ENCODE measurements at places on chromosomes 2 and 18.

GRCh38 chr2:16293871-16294270 is 353.5 kb downstream of the MYCN start:
- H3K4me1 ChIP-seq: no peaks in the 10 kb centered on the region
- H3K4me3 ChIP-seq: no peak overlapping the region
- no peak overlapping the region for H3K27ac ChIP-seq
- DNase-seq: no peak

DNA sequence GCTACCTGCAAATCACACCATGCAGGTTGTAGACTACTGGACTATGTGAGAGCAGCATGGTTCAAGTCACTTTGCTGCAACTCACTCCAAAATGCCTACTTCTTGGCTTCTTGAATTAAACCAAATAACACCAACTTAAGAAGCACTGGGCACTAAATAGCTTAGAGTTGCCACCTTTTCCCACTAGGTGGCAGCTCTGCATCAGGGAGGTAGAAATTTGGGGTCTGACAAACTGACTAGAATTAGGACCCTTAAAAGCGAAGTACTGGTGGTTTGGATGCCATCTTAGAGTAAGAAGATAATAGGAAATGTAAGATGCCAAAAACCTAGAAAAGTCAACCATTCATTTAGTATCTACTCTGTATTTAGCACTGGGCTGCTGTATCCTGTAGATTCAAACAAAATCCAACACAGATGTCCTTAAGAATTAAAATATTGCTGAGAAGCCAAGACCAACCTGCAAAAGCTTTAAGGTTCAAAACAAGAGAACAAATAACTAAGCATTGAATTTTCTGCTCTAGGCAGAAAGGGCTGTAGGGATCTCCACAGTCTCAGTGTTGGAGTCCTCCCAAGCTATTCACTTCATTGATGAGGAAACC is 65.5 kb downstream of the CCBE1 start:
- H3K27me3 ChIP-seq: peaks cover 9% of the 10 kb centered on the region
- no peak overlapping the region for H3K4me3 ChIP-seq
- DNase-seq: no peak

DNA sequence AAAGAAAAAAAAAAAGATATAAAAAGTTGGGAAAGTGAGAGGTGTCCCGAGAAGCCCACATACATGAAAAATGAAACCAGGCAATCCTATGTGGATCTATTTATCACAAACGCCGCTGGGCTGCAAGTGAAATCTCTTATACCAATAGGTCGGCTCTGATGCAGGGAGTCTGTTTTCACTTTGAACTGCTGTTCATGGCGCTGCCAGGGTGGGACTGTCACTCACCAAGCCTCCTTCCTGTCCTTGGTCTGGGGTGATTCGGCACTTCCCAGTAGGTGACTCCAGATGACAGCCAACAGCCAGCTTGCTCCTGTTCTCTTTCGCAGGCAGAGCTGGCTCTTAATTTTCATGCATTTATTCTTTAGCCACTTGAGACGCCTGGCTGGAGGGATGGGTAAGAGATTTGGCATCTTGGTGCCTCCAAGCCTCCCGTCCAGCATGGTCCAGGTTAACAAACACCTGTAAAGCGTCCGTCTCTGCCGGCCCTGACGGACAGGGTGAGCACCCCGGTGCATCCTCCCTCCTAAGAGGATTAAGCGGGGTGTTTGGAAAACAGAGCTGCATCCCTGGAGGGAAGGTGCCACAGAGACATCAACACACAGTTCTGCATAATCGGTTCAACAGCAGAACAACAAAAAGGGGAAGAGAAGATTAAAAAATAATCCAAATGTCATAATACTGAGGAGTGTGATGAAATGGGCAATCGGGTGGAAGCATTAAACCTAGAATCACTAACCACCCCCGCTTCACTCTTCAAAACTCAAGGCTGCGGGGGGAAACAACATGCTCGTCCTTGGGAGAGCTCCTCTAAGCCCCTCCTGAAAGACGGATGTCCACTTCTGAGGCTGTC is 58.7 kb downstream of the STEAP3 start:
- no peak for DNase-seq
- no peak overlapping the region for H3K4me3 ChIP-seq
- no peaks in the 10 kb centered on the region for H3K36me3 ChIP-seq
- no peaks in the 10 kb centered on the region for H3K4me1 ChIP-seq
- H3K27me3 ChIP-seq: no peaks in the 10 kb centered on the region
- no peak overlapping the region for H3K27ac ChIP-seq

- no peaks in the 10 kb centered on the region for H3K36me3 ChIP-seq
- no peak for DNase-seq
- no peak overlapping the region for H3K27ac ChIP-seq
- peaks cover 12% of the 10 kb centered on the region for H3K4me1 ChIP-seq
- H3K27me3 ChIP-seq: peaks cover 66% of the 10 kb centered on the region
- no peak overlapping the region for H3K4me3 ChIP-seq
Observed at GRCh38 chr2:130963196-130963848, 126.6 kb downstream of the ARHGEF4 start.

- H3K4me3 ChIP-seq: no peak overlapping the region
- no peaks in the 10 kb centered on the region for H3K27me3 ChIP-seq
- DNase-seq: no peak
- no peaks in the 10 kb centered on the region for H3K4me1 ChIP-seq
- H3K36me3 ChIP-seq: no peaks in the 10 kb centered on the region
- H3K27ac ChIP-seq: no peak overlapping the region
Observed at GRCh38 chr2:13770279-13770678, 862.2 kb upstream of the LRATD1 start.

DNA sequence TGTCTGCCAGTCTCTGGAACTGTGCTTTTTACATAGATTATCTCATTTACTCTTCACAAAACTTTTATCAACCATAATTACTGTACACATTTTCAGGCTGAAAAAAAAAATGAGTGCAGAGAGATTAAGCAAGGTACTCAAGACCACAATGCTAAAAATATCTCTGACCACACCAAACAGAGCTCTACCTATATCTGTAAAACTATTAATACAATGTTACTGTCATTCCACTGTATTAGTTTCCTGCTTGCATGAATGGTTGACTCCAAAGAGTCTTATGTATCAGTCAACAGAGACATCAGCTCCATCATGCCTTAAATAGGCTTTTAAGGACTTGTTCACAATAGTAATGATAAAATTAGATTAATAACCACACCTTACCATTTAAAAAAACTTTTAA is 134.7 kb upstream of the CCDC150 start:
- H3K4me3 ChIP-seq: no peak overlapping the region
- peaks cover 15% of the 10 kb centered on the region for H3K27me3 ChIP-seq
- no peak overlapping the region for H3K27ac ChIP-seq
- no peaks in the 10 kb centered on the region for H3K36me3 ChIP-seq
- DNase-seq: no peak
- H3K4me1 ChIP-seq: no peaks in the 10 kb centered on the region

GRCh38 chr2:210546424-210547208 is 9.8 kb upstream of the CPS1 start:
- peaks cover 6% of the 10 kb centered on the region for H3K27me3 ChIP-seq
- no peak for DNase-seq
- no peak overlapping the region for H3K27ac ChIP-seq

GRCh38 chr18:23068570-23069310 is 66.5 kb upstream of the CABLES1 start:
- no peak for DNase-seq
- peak overlapping the region; percentile 55 for H3K27ac ChIP-seq
- peaks cover 62% of the 10 kb centered on the region for H3K4me1 ChIP-seq
- H3K27me3 ChIP-seq: no peaks in the 10 kb centered on the region
- no peak overlapping the region for H3K4me3 ChIP-seq
- peaks cover 18% of the 10 kb centered on the region for H3K36me3 ChIP-seq
